HEK293T (cell line): ENCODE measurements at places on chromosomes 4 and X.

DNA sequence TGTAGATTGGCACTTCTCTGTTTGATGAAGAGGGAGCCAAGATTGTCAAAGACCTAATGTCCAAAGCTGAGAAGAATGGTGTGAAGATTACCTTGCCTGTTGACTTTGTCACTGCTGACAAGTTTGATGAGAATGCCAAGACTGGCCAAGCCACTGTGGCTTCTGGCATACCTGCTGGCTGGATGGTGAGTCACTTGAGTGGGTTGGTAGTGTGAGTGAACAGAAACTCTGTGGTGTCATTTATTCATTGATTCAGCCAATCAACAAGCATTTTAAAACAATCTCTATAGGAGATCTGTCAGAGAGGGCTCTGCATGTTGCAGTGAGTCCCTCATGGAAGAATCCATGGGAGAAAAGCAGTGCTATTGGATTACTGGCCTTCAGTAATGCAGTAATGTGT lies 16.3 kb downstream of the TAF9B start:
- DNase-seq: no peak

DNA sequence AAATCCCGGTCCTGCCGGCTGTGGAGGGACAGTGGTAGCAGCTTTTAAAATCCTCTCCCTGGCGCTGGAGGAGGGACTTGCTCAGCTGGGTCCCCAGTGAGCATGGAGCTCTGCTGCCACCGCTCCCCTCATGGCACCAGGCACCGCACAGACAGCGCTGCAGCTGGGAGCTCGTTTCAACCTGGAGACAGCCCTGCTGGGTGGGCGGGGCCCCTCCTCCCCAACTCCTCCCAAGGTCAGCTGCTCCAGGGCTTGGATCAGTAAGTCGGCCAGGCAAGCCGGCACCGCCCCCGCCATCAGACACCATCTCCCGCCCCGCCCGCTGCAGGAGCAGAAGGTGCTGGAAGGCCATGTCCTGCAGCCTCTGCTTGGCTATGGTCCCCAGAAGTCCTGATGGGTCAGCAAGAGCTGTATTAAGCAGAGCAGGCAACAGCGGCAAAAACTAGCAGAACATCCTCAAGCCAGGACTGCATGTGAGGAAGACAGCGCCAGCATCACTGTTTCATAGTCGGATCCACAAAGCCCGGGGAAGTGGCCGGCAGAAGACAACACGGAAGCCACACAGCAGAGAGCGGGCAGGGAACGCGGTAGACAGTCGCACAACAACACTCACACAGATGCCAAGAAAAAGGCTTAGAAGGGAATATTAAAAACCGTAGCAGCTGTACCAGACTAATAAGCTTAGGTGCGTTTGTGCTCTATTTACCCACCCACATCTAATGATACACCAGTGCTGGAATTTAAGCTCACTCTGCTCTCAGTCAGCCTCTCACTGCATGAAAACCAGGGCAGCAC lies 16.2 kb downstream of the ZFYVE28 start:
- DNase-seq: peak; percentile 52

- DNase-seq: no peak
These were observed 5.3 kb downstream of the DIAPH2 start for GRCh38 chrX:96689991-96690390.

DNA sequence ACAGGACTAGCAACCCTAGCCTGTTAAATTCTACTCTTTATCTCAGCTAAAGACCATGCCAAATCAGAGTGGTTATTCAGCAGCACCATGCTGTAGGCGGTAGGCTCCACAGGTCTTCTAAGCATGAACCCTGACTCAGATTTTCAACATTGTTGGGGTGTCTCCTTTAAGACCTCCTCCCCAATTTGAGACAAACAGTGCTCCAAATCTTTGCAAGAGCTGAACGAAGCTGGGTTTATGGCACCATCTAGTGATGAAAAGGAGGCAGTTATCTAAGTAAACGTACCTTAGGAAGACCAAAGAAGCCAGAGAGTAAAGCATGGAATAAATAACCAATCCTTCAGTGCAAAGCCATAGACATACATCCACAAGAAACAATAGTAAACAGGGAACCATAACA lies 334.5 kb upstream of the SLC7A11 start:
- peak; percentile 45 for DNase-seq

DNA sequence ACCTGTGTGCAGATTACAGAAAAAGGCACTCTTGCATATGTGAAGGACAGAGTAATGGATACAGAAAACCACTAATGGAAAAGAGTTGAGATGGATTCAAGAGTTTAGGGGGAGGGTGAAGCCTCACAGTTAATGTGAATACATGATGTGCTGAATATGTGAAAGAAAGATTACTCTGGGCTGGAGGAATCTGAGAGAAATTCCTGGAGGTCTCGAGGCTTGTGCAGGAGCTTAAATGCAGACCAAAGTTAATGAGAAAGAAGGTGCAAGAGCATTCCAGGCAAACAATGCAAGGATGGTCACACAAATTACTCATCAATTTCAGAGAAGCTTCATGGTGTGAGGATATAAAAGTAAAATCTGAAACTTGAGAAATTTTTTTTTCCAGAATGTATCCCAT lies 768.8 kb downstream of the STPG2 start:
- DNase-seq: no peak

DNA sequence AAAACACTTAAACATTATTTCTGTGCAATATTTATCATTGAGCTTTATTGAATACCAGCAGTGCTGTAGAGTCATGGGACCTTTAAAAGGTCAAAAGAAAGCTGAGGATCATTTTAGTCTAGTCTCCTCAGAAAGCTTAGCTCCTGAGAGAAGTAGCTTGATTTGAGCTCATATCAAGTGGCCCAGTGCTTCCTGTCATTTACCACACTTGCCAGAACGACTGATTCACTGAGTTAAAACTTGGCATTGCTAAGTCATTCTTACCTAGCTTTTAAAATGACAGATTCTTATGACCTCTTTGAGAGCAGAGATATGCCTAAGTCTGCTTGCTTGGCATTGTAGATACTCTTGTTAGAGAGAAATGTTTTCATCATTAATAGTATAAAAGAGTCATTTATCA lies 15.2 kb downstream of the SEPTIN11 start:
- DNase-seq: no peak

GRCh38 chrX:3263681-3264126 lies 82.7 kb downstream of the MXRA5 start:
- no peak for DNase-seq

GRCh38 chrX:136839196-136839595 lies 41.3 kb downstream of the RBMX start:
- no peak for DNase-seq

- no peak for DNase-seq
These were observed 561.4 kb downstream of the ZIC3 start for GRCh38 chrX:138127314-138127713.

DNA sequence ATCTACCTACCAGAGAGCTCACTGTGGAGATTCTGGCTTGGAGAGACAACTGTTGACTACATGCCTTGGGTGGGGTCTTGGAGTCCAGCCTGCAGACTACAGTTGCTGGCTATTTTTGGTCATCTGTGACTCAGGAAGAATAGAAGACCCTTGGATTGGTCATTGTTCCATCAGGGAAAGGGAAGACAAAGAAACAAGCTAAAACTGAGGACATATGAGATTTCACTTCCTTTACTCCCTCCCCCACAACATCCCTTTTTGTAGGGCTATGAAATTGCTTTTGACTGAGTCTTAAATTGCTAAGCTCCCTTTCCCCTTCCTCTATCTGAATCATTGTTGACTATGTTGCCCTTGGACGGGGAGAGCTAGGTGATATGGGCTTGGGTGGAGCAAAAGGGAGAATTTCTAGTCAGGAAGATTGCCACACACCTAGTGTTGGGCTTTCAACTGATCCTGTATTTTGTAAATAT lies 11.7 kb downstream of the MSN start:
- DNase-seq: no peak

- no peak for DNase-seq
These were observed 45.2 kb upstream of the HGFAC start for GRCh38 chr4:3396600-3396999.

GRCh38 chr4:65195002-65195401 lies 475.3 kb downstream of the EPHA5 start:
- no peak for DNase-seq

- no peak for DNase-seq
These were observed 206.7 kb upstream of the CNKSR2 start for GRCh38 chrX:21167494-21167893.

DNA sequence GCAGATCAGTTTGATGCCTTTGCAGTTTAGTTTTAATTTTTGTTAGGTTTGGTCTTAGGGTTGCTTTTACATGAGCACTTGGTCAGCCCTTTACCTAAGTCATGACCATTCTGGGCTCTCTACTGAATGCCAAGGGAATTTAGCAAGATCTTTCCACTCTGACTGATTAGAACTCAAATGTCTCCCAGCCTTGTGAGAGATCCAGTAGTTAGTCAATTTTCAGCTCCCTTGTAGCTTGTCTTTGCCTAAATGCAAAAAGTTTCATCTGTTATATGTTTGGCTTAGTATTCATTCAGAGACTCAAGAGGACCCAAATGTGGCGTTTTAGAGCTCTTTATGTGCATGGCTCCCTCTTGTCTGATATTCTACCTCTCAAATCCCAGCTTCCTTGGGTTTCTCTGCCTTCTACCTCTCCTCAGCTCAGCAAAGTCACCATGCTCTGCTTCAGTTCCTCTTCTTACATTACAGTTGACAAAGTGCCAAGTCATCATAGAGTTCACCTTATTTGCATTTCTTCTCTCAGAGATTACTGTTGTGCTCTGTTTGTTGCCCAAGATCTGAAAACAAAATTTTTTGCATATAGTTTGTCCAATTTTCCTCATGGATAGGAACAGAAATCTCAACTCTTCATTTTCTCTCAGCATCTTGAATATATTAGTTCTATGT lies 17.5 kb upstream of the JAKMIP1 start:
- no peak for DNase-seq

GRCh38 chr4:123587983-123588494 lies 191.4 kb downstream of the SPRY1 start:
- DNase-seq: peak; percentile 52

GRCh38 chrX:85326234-85327059 lies 53.0 kb downstream of the POF1B start:
- DNase-seq: no peak

DNA sequence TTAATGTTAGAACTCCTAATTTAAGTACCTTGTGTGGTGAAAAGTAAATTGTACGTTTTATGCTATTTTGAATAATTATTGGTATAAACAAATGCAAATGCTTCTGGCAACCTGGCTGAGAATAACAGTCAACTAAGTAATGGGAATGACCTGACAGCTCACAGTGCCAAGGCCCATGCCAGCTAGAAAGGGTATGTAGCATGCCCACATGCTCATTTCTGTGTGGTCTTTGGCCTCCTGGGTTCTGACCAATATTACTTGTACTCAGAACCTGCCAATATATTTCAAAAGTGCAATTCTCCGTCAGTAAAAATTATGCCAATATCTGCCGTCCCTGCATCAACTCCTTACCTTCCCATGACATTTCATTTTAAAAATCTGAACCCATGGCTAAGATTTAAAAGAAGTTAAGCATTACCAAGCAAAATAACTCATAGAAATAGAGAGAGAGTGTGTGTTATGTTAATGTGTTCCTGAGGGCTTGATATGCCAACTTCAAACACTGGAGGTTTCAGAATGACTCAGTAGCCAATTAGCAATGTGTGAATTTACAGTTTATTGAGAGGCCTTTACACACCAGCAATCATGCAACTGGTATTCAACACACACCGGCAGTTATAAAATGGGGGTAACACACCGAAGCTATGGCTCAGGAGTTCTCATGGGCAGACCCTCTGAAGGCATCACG lies 820.8 kb downstream of the FSTL5 start:
- no peak for DNase-seq

DNA sequence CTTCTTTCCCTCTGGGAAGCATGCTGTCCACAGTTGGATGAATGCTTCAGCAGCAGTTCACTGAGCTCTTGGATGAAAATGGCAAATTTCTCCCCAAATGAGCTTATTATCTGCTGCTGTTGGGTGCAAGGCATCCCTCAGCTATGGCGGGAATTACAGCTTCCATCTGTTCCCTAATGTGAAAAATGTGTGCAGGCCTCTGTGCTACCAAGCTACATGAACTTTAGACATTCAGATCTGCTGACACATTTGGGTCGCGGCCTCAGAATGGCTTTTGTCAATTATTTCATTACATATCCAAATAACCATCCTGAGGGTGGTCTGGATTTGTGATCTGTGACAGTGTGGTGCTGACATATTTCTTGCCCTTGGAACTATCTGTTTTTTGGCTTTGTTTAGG lies 119.5 kb upstream of the SCML1 start:
- DNase-seq: no peak

DNA sequence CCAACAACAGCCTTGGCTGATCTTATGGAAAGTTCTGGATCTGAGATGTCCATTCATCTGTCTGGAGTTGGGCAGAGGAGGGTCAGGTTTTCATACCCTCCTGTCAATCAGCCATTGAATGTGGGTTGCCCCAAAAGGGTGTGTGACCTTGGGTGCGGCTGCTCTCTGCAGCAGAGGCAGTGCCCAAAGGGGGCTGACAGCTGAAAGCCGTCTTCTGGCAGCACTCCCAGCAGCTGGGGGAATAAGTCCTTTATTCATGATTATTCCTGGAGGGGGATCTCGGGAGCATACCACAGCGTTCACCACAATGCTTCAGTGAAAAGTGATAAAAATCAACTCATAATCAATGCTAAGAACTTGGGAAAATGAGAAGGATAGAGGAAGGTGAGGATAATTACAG lies 54.7 kb downstream of the OTC start:
- no peak for DNase-seq

GRCh38 chr4:24664956-24665355 lies 80.6 kb upstream of the DHX15 start:
- no peak for DNase-seq

DNA sequence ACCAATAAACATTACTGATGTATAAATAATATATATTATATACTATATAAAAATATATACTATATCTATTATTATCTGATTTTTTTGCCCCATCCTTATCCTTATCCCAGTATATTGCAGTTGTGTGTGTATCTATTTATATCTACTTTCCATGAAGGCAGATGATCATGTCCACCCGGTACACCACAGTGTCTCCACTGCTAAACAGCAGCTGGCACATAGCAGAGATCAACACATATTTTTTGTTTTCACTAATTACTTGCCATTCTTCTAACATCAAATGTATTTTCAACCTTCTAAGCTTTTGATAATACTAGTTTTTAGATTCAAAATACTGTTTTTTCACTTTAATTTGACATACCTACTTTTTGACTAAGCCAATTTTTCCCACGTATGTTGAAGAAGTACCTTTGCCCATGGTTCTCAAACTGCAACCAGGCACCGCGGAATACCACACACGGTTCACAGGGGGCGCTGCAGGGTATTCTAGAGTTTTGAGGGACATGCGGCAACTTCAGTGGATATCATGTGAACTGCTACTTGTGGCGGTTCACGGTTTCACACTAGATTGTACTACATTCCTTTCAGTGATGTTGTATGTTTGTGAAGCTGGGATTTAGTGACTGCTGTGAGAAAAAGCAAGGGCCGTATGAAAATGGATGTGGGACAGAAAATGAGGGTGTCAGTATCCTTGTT lies 182.5 kb upstream of the NPY2R start:
- DNase-seq: peak; percentile 66

DNA sequence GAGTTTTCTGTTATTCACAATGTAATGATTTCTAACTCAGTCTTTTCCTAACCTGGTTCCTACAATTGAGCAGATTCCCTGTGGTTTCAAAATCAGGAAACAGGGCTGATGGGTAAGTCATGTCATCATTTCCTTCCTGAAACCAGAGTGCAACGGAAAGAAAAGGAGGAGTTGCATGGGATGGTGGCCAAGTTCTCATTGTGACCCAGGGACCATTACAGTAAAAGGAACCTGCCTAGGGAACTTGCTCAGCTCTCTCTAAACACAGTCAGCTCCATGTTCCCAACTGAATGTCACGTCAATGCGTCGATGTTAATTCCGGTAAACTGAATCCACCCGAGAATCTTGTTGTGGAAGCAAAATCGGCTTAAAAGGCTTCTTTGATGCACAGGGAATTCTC lies 51.2 kb downstream of the LGI2 start:
- no peak for DNase-seq

- peak; percentile 61 for DNase-seq
These were observed 53.8 kb downstream of the APLN start for GRCh38 chrX:129600981-129601424.
